ENCODE measurements at places on chromosomes 2 and 18.

GRCh38 chr2:57372237-57372984 lies 674.2 kb upstream of the VRK2 start:
- DNase-seq: no peak

DNA sequence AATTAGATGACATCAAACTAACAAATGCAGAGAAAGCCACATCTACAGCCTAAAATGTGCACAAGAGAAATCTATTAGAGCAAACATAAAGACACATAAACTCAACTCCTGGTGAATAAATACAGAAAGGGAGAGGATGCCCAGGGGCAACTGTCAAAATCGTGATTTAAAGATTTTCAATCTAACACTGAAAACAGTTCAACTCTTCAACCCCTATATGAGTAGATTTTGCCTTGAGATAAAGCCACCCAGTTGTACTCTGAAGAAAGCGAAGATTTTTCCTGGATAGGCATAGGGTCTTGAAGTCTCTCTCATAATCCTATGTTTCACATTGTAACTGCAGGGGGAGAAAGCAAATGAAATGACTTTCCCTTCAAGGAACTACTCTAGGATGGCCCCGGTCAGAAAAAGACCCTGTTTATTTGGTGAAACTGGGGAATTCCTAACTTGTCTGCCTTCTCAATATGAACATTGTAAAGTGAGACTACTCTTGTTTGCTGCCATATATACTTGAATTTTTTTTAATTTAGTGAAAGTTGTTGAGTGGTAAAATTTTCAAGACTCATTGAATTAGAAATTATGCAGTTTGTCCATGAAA lies 226.7 kb downstream of the ERBB4 start:
- DNase-seq: peak; percentile 61

GRCh38 chr18:79819968-79820351 lies 22.2 kb downstream of the KCNG2 start:
- no peak for DNase-seq

DNA sequence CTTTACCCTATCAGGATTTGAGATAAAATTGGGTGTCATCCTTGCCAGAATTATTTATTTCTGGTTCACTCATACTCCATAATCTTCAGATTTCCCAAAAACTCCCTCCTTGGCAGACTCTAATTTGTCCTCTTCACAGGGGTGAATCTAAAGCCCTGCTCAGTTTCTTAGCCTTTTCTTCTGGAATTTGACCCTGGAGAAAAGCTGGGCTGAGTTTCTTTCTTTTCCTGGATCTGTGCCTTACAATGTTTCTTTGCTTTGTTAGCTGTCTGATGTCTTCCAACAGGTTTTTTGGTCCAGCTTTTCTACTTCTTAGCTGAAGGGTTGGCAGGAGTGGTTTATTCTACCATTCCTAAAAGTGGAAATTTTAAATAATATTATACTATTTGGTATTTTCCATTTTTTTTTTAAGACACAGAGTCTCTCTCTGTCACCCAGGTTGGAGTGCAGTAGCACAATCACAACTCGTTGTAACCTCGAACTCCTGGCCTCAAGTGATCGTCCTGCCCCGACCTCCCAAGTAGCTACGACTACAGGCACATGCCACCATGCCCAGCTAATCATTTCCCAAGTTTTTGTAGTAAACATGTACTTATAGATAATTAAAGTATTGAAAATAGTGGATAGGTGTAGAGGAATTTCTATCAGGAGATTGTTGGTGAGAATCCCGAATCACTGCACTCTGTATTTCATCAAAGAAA lies 138.4 kb upstream of the TWIST2 start:
- DNase-seq: no peak

GRCh38 chr2:129491308-129491707 lies 488.2 kb upstream of the RAB6C start:
- no peak for DNase-seq

DNA sequence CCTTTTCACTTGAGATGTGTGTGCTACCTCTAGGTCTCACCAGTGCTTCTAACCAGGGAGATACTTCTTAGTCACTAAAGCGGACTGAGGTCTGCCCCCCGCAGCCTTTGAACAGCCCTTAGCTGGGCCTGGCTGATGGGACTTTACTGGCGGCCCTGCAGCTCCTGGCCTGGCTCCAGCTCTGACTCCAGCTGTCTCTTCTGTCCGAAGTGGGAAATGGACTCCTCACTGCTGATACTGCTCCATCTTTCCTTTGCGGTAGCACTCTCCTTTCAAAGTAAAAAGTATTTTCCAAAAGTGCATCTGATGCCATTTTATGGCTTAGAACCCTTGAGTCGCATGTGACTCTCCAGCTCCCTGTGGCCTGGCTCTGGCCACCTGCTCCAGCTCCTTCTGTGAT lies 64.5 kb downstream of the ATP9B start:
- DNase-seq: no peak

DNA sequence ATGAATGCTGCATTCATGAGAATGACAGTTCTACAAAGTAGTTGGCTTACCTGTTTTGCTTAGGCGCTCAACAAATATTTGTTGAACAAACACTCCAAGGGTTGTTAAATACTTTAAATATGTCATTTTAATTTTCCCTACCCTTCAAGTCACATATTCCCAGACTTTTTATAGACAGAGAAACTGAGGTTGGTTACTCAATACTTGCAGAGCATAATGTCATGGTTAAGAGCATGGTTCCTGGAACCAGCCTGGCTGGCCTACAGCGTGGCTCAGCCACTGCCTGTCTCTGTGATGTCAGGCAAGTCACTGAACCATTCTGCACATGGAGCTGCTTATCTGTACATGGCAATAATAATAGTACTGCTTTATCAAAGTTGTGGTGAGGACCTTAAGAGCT lies 120.0 kb upstream of the STK17B start:
- DNase-seq: no peak

DNA sequence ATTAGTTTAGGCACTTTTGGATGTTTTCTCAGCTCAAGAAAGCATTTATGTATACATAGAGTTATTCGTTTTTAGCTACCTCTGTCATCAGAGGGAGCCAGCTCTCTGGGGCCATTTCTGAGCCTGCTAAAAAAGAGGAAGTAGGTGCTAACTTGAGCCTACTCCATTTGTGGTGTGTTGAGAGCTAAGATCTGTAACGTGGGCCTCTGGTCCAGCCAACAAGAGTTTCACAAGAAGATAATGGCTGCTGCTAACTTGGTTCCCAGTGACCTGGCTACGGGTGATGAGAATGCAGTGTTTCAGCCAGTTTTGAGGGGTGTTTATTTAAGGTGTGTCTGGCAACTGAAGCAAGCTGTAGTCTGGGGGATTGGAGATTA lies 182.5 kb downstream of the PRKCE start:
- DNase-seq: no peak

- no peak for DNase-seq
These were observed 203.6 kb downstream of the FHOD3 start for GRCh38 chr18:36501100-36501499.

GRCh38 chr2:18545384-18545783 lies 15.1 kb downstream of the RDH14 start:
- no peak for DNase-seq

GRCh38 chr2:200578778-200579177 lies 7.0 kb upstream of the AOX1 start:
- peak; percentile 29 for DNase-seq

GRCh38 chr18:48153613-48154481 lies 223.4 kb upstream of the SMAD2 start:
- no peak for DNase-seq

DNA sequence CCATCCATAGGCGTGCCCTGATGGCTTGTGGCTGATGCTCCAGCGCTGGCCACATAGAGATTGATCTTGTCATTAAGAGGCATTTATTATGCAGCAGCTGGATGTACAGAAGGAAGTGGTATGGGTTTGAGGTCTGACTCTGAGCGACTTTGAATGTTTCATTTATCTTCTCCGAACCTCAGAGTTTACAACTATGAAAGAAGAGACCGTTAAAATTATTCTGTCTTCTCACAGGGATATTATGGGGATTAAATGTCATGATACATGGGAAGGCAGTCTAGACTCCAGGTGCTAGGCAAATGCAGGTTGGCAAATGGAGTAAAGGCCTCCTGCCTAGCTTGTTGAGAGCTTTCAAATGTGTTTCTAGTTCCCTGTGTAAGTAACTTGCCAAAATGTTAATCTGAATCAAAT lies 30.3 kb downstream of the MOGAT1 start:
- DNase-seq: no peak

- DNase-seq: no peak
These were observed 26.2 kb downstream of the CREG2 start for GRCh38 chr2:101361121-101361520.

DNA sequence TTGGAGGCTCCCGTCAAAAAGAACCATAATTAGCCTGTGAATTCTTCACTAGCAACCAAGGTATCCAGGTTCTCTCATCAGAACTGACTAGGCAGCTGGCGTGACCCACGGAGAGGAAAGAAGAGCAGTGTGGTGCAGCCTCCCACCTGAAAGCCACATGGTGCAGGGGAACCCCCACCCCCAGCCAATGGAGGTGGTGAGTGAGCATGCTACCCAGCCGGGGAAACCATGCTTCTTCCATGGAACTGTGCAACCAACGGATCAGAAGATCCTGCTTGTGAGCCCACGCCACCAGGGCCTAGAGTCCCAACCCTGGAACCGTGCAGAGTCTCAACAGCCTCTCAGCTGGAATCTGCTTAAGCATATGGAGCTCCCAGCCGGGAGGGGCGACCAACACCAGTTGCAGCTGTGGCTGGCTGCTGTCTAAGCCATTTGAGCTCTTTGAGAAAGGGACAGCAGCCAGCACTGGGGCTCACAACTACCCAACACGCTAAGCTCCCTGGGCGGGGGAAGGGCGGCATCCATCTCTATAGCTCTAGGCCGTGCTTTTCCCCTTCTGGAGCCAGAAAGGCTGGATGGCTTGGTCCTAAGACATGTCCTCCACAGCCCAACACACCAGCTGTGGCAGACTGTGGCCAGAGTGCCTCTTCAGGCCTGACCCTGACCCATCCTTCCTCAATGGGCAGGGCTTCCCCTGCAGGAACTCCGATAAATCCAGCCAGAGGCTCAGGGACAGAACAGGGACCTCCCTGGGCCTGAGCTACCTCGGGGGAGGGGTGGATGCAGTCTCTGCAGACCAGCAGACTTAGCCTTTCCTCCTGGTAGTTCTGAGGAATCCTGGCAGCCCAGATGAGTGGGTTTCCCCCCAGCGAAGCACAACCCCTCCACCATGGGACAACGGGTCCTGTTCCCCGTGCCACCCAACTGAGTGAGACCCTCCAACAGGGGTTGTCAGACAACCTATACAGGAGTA lies 151.4 kb upstream of the NXPH2 start:
- DNase-seq: no peak

- no peak for DNase-seq
These were observed 593.3 kb upstream of the SYT4 start for GRCh38 chr18:43870626-43871025.

DNA sequence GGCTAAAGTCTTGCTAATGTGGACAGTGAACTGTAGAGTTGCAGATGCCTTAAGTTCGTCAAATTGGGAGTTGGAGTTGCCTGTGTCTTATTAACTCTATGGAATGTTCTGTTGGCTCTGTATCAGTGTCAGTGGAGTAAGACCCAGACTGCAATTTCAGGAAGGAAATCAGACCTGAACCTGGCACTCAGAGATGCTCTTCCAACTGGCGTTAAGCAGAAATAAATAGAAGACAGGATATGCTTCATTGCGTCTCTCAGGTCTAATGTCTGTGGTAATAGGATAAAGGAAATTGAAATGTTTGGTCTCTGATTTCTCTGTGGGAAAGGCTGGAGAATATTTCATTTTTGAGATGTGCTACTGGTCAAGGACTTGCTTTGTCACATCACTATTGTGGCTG lies 846.7 kb upstream of the ID2 start:
- DNase-seq: no peak

DNA sequence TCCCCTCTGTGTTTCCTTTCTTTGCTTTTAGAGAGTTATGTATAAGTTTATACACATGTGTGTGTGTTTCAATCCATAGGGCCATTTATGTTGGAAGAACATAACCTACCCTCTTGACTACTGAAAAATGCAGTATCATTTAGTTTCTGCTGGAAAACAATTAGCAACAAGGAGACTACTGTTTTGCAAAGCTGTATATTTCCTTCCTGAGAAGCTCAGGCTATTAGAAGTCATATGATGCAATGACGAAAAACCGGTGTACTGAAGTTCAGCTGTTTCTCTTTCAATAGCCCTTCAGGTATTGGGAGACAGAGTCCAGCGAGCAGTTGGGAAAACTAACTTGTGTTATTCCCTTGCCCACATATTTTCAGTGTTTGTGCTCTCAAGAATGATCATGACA lies 447.7 kb upstream of the GYPC start:
- no peak for DNase-seq

DNA sequence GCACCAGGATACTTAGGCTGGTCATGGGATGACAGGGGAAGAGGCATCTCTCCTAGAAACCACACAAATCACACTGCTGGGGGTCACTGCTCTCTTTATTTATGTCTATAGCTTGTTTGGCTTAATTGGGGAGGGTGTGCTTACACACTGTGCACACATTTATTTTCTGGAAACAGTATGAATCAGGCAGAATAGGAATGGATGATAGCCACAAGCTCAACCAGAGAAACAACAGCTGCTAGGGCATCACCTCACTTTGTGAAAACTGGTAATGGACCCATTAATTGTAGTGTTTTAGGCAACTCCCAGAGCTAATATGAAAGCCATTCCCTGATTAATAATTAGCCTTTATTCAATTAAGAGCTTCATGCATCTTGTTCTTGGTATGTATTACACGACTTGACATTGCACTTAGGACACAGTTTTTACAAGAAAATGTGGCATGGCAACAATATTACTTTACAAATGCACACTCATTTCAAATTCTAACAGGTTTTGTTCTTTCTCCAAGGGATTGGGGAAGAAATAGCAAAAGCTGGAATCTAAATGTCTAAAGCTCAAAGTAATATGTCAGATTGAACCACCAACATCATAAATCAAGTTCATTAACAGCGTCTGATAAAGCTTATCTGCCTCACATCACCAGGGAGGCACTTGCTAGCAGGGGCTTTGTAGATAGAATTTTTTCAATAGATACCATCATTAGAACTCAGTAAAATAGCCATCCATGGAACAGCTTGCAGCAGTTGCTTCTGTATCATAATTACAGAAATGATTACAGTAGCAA lies 361.9 kb upstream of the FSHR start:
- peak; percentile 53 for DNase-seq

GRCh38 chr2:562391-563364 lies 114.5 kb downstream of the TMEM18 start:
- DNase-seq: no peak

DNA sequence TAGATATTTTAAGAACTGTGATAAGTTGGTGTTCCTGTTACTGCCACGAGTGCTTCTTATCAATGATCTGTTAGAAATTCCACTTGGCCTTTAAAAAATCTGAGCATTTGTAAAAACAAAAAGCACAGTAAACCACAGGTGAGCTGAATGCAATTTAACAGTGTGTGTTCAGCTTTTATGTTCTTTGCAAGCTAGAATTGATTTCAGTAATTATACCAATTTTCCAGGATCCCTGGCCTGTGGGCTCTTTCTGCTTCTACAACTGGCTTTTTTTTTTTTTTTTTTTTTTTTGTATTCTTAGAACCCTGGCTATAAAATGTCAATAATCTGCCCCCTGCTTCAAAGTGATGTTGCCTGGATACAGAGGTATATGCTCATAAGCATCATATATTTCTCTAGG lies 548.5 kb upstream of the SLC8A1 start:
- DNase-seq: no peak

- peak; percentile 77 for DNase-seq
These were observed 45.0 kb downstream of the SLC38A11 start for GRCh38 chr2:164910101-164910899.
